Frontal cortex (tissue), 4 donors: ENCODE measurements at places on chromosomes 3 and 15.

- DNase-seq: no peak
These were observed 307.8 kb upstream of the TPRG1 start for GRCh38 chr3:188863999-188864406.

DNA sequence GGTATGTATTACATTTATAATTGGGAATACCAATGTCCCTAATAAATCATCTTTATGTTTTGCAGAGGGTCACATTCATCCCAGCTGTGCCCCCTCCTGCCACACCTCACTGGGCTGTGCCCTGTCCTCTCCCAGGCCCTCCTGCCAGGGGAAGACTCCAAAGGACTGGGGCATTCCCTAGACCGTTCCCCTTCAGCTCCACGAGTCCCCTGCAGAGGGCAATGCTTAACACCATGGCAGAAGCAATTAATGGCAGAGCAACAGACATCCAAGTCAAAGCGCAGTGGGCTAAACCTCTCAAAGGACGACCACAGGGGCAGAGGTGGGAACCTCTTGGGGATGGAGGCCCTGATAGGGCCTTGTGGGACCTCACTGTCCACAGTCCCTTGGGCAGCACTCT, 71.3 kb upstream of the SEC13 start:
- DNase-seq: no peak

- no peak for DNase-seq
These were observed 430.7 kb upstream of the RBMS3 start for GRCh38 chr3:28850186-28850585.

- DNase-seq: no peak
These were observed 57.2 kb downstream of the MB21D2 start for GRCh38 chr3:192860454-192860853.

GRCh38 chr3:58900386-58900785, 149.4 kb downstream of the CFAP20DC start:
- DNase-seq: no peak

GRCh38 chr3:151552589-151552988, 91.7 kb upstream of the IGSF10 start:
- DNase-seq: no peak

- no peak for DNase-seq
These were observed 32.4 kb upstream of the SLC6A11 start for GRCh38 chr3:10783360-10784351.
